ENCODE measurements at places on chromosomes 4 and X.

- DNase-seq = peak; percentile 42
Observed at GRCh38 chr4:2842687-2843262, 869 bp upstream of the ADD1 start.

- DNase-seq = no peak
Observed at GRCh38 chrX:1023676-1024075, 188.8 kb downstream of the CRLF2 start.

DNA sequence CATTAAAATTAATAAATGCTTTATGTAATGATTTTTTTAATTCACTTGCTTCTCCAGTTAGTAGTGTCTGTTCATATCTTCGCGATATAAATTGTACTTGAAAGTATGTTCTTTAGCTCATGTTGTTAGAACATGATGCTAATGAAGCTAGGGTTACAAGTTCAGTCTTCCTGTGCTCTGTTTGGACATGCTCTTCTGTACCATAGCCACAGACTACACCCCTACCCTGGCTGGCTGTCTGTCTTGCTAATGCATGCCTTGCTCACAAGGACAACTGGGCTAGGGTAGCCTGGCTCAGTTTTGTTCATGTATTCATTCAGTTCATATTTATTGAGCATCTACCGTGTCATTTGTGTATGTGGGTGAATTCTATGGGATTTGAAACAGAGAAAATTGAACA lies 50.8 kb upstream of the MTMR1 start:
- no peak for DNase-seq

GRCh38 chr4:185341377-185341776 lies 54.3 kb downstream of the LRP2BP start:
- no peak for DNase-seq

DNA sequence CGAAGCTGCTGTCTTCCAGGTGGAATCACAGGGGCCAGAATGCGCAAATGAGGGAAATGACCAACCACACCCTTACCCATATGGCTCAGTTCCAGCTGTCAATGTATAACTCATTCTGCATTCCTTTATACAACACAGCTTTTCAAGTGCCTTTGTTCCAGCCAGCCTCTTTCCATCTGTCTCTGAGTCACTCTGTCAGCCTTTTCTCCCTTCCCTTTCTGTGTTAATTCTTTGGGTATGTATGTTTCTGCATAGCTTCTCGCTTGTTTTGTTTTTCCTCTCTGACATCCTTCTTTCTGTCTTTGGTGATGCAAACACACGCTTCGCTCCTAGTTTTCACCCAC lies 54.5 kb downstream of the RS1 start:
- no peak for DNase-seq

- no peak for DNase-seq
Observed at GRCh38 chr4:71608678-71609071, 175.2 kb downstream of the GC start.

DNA sequence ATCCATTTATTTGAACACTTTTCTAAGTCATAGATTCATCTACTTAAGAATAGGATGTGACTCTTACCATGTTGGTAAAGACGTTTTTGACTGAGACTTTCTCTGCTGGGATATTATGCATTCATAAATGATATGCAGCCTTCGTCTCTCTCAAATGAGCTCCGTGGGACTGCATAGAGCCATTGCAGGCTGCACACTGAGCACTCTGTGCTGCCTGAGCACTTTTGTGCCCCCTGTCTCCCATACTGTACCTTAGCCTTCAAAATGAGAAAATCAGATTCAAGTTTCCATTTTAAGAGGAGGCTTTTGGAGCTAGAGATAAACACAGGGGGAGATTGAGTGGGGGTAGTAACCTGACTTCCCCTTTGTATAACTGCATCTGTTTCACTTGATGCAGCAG lies 433.6 kb downstream of the ZIC3 start:
- DNase-seq = no peak

DNA sequence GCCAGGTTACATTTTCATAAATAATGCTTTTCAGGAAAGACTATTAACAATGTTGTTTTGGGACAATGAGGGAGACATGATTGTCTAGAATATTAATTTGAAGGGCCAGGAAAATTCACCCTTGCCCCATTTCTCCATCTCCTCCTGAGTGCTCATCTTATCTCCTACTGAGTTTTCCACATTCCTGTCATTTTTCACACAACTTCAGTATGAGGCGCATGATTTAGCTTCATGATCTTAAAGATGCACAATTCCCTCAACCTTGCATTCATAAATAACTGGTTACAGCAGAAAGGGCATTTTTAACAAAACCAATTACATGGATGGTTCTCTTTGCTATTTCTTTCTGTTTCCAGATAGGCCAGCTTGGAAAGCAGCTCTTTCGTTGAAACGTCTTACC lies 1699.2 kb upstream of the IGFBP7 start:
- no peak for DNase-seq

- DNase-seq = no peak
Observed at GRCh38 chr4:7171191-7171900, 21.0 kb upstream of the SORCS2 start.

- DNase-seq = no peak
Observed at GRCh38 chr4:175166020-175166419, 247.9 kb downstream of the ADAM29 start.

DNA sequence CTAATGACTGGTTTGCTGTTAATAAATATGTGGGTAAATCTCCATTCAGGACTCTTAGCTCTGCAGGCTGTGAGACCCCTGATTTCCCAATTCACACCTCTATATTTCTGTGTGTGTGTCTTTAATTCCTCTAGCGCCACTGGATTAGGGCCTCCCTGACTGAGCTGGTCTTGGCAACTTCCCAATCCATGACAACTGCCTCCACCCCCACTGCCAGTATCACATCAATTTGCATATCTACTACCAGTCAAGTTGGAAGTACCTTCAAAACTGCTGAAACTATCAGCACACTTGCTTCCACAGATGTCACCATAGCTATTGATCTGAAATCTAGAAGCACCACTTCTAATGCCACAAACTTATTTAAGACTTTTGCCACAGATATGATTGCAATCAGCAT lies 27.6 kb downstream of the OPRPN start:
- DNase-seq = no peak

DNA sequence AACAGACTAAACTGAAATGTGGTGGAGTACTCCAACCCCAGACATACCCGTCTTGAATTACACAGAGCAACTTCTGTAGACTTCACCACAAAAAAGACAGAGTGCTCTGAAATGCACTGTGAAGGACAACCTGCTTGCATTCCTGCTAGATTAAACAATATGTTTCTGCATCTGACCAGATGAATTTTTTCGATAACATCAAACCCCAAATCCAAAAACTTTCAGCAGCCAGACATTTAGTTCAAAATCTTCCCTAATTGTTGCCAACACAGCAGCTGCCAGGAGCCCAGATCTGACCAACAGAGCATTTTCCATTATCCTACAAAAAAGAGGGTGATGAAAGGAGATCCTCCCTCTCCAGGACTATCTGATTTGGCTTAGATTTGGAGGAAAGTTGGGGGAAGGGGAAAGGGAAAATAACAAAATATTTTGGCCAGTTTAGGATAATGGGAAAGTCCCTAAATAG lies 356.5 kb downstream of the PDGFC start:
- DNase-seq = no peak

DNA sequence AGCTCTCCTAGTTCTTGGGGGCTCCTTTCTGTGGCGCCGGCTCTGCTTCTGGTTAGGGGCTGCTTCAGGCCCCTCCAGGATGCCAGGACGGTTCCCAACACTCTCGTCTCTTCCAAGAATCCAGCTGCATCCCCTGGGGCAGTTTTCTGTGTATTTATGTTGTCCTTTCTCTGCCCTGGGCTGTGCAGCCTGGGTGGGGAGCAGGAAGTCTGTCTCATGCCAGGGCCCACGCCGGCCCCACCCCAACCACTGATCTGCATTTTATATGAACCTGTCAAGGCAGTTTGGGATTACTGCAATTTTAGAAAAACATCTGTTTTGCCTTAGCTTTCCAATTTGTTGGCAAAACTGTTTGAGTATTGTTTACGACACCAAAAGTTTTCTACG lies 14.6 kb downstream of the CTBP1 start:
- DNase-seq = no peak

DNA sequence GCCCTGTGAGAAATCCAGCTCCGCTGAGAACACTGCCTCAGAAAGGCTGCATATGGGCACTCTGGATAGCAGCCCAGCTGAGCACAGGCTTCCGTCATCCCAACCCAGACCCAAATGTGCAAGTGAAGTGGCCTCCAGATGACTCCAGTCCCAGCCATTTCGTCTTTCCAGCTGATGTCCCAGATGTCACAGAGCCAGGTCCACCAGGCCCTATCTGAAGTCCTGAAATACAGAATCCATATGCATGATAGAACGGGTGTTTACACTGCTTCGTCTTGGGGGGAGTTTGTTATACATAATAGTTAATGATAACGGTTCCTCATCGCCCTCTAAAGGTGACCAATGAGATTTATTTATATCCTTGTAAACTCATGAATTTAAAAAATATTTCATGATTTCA lies 72.6 kb upstream of the TRIM2 start:
- DNase-seq = peak; percentile 48

DNA sequence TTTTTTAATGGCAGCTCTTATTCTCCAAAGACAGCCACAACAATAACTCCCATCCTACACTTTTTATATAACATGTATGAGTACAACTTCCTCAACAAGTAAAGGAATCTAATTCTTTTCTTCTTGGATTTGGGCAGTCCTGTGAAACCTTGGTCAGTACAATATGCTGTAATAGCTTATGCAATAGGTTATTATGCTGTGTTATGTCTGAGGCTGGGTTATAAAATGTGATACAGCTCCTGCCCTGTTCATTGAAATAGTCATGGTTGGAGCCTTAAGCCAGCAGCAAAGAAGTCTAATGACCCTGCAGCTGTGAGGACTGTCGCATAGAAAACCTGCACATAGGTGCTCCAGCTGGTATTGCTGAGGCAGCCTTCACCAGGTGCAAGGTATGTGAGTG lies 215.8 kb upstream of the RASGEF1B start:
- DNase-seq = no peak

- DNase-seq = no peak
Observed at GRCh38 chr4:116401293-116401692, 684.1 kb downstream of the TRAM1L1 start.

- no peak for DNase-seq
Observed at GRCh38 chr4:158818560-158819140, 49.8 kb downstream of the FNIP2 start.

DNA sequence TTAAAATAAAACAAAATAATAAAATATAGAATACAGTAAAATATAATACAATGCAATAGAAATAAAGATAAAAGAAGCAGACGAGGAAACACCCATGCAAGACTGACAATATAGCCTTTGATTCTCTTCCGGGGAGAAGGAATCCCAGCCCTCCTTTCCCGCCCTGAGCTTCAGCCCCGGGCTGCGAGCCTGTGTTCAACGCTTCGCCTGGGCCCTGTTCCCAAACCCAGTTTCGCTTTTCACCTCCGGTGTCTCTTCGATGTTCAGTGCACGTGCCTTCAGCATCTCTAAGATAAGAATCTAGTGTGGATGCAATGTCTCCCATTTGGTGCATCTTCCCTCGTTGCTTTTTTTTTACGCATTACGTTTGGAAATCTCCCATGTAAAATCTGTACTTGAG lies 38.4 kb upstream of the ARSD start:
- DNase-seq = no peak

DNA sequence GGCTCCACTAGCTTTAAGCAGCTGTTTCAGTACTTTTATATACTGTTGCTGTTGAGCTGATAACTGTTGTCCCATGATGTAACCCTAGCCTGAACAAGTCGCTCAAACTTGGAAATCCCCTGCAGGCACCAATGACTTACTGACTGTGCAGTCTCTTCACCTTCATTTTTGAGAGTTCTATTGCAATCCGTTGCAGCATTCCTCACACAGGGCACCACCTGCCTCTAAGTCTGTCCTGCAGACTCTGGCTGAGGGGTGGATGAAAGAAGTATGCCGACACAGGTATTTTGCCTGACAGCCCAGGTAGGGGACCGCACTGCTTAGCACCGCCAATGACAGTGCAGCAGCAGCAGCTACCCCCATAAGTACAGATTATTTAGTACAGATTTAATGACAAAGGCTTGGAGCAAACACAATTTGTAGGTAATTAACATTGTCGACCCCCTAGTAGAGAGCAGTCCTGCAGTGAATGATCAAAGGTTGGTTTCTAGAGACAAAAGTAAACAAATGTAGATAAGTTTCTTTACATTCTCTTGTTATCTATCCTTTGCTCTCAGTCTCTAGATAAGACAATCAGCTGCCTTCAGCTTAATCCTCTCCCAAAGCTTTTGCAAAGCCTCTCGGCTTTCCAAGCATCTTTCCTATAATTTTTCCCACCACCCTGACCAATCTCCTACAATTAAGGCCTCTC lies 205.0 kb downstream of the PABPC4L start:
- DNase-seq = no peak

All from cerebellar cortex (tissue), 1 donor.